Occipital lobe (tissue), 3 donors: ENCODE measurements at places on chromosomes 2 and 18. TPM values are rescaled to one million over a fixed set of nuclear protein-coding genes. Genes with fewer than 3 reads are reported as not detected.

APCDD1 gene
- total RNA-seq: 10.3 TPM

RNPEPL1 gene
- total RNA-seq: 4.4 TPM

UGT1A10 gene
- not detected for total RNA-seq

FLACC1 gene
- 3.7 TPM for total RNA-seq

FMNL2 gene
- 114 TPM for total RNA-seq

RAB27B gene
- 35.1 TPM for total RNA-seq

ARHGAP25 gene
- total RNA-seq: 2.0 TPM
